ENCODE measurements at places on chromosomes 16 and 17.
A peak's percentile ranks its signal among the peaks of the same experiment; 100 is the strongest.

DNA sequence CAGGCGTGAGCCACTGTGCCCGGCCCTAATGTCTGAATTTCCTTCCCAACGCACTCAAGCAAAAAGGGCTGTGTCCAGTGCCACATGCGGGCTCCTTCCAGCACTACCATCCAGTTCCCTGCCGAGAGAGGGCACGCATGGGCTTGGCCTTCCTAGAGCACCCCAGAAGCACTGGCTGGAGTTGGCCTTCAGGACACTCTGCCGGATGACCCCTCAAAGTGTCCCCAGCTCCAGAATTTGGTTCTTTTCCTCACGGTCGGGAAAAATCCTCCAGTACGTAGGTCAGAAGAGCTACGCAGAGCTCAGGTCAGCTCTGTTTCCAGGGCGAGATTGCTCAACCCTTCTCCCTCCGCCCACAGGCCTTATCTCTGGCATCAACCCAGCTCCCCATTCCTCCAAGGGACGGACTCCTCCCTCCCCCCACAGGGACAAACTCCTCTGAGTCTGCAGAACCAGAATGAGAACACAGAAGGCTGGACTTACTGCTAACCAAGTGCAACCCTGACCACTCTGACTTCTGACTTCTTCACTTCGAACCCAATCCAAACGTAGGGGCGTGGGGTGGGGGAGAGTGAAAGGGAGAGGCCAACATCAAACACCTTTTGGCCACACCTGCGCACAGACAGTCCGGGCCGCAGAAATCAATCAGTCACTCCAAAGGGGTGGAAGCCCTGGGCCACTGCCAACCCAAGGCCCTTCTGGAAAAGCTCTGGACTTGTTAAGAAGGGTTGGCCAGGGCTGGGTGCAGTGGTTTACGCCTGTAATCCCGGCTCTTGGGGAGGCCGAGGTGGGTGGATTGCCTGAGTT lies 3.6 kb downstream of the CDC42EP4 start:
- DNase-seq, result no peak

DNA sequence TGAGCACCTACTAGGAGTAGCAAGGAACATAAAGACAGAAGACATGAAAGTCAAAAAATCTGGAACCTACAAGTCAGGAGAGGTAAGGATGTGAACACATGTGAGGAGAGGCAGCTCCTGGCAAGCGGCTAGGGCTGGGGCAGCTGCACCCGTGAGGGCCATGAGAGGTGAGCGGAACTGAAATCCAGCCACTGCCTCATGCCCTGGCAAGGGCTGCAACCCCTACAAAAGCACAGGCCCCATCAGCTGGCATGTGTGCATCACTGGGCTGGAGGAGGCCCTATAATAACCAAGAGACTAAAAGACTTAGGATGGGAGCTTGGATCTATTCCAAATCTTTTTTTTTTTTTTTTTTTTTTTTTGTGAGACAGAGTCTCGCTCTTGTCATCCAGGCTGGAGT lies 40.3 kb upstream of the ERN1 start:
- no peak for DNase-seq

DNA sequence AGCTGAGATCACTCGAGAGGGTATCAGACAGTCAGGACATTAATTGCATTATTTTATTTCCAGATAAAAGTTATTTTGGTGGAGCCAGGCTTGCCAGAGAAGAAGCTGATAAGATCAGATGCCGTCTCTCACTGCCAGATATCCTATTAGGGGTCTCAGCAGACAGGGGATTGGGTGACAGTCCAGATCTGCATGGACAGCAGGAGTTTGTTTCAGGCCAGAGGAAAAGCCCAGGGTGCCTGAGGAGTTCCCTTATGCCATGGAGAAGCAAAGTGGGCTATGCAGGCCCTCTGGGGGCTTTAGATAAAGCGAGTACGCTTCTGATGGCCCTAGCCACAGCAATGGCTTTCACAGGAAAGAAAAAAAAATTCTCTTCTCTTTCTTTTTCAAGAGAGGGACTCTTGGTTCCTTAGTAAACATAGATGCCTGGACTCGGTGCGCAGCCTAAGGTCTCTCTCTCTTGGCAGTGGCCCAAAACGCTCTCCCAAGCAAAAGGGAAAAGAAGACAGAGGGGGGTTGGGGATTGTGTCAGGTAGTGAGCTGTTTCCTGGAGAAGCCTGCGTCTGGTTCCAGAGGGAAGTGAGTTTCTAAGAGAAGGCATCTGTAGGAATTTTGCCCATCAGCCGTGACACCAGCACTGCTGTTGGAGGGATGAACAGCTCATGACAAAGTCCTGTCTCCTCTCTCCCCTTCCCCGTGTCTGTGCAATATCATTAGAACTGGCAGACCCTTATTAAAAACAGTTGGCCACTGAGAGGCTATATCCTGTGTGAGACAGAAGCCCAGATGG lies 166.3 kb upstream of the FOXF1 start:
- DNase-seq, result no peak

DNA sequence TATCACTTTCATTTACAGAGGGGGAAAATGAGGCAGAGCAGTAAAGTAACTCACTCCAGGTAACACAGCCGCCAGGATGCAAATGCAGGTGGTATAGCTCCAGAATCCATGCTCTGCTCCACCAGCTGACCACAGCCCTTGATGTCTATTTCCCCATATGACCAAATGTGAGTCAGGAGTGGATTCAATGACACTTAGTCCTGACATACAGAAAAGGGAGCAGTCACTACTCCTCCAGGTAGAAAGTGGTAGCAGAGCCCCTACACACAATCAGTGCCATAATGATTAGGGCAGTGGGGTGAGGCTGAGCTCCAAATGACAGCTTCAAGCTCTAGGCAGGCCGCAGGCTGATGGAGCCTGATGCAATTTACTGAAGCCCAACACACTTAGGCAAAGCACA lies 43.3 kb upstream of the GFOD2 start:
- DNase-seq, result no peak

DNA sequence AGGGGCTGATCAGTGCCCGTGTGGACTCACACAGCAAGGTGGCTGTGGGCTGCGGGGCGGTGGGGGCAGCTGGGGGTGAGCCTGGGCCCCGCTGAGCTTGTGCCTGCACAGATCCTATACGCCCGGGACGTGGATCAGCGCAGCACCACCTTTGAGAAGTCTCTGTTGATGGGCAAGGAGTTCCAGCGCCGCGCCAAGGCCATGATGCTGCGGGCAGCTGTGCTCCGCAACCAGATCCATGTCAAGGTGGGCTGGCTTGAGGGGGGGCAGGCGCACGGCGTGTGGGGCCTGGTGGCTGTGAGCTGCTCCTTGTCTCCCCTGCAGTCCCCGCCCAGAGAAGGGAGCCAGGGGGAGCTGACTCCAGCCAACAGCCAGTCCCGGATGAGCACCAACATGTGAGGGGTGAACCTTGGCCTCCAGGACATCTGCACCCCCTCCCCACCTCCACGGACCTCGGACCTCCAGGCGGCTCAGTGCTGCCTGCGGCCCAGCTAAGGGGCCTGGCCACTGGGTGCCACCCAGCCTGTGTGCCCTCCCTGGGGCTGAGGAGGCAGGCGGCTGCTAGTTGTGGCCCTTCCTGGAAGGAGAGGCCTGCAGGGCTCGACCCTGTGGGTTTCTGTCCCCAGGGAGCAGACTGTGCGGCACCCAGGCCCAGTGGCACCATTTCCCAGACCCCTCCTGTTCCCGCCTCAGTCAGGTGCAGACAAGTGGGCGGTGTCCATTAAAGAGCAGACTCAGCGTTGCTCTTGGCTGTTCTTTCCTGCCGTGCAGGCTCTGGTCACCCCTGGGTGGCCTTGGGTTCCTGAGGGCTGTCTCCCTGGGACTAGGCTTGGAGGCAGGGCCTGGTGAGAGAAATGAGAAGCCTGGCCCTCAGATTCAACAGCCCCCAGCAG lies 5.3 kb downstream of the GPS1 start:
- no peak for DNase-seq

DNA sequence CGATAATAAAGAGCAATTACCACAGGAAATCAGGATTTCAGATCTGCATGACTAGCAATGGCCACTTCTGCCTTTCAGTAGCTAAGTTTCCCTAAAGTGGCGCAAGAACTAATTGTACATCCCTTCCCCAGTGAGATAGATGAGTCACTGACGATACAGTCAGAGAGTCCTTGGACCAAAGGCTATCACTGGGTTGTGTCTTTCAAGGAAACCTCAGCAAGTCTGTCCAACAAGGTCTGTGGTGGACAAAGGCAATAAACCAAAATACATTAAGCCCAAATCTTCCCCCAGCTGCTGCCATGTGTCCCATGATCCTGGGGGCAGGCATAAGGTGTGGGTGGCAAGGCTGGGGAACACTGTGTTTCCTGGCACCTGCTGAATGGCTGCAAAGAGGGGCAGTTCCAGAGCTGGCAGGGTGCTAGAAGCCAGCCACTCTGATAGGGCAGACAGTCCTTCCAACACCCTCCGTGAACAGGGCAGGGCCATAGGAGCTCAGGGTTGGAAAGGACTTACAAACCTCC lies 20.5 kb upstream of the MTMR4 start:
- no peak for DNase-seq

- DNase-seq, result no peak
Measured at GRCh38 chr16:47617732-47618131, 156.6 kb downstream of the PHKB start.

DNA sequence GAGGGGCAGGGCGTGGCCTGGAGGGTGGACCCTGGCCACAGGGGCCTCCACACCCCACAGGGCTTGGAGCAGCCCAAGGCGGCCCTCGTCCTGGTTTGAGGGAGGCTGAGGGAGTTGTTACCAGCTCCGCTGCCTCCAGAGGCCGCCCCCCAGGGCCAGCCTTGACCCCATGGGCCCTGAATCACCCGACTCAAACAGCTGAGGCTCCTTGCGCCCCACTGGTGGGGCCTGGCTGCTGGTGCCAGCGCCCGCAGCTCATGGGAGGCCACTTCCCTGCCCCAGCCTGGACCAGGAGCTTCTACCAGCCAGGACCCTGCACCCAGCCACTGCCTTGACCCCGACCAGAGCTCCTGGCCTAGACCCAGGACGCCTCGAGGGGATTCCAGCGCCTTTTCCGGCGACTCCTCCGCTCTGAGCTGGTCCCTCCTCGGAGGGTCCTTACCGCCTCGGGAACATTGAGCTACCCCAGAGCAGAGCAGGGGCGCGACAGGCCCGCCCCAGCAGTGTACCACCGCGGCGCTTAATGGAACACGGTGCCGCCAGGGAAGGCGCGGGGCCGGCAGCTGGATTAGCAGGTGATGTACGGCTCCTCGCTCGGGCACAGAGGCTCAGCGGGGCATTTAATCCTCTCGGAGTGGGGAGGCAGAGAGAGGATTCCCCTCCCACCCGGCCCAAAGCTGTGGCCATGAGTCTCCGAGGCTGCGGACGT lies 37.2 kb downstream of the GSE1 start:
- DNase-seq, result no peak

- no peak for DNase-seq
Measured at GRCh38 chr16:75821117-75821516, 94.8 kb upstream of the CPHXL start.

DNA sequence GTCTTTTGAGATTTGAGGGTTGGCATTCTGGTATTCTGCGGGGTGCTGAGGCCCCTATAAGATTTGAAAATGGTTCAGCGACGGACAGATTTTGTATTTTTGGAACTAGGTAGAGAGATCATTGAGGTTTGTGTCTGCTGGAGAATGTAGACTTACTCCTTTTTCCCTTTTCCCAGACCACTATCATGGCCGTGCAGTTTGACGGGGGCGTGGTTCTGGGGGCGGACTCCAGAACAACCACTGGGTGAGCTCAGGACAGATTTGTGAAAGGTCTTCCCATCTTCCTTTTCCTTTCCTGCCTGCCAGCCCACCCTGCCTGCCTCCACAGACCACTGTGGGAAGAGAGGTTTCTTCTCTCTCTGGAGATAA lies 572 bp downstream of the PSMB6 start:
- DNase-seq, result no peak

DNA sequence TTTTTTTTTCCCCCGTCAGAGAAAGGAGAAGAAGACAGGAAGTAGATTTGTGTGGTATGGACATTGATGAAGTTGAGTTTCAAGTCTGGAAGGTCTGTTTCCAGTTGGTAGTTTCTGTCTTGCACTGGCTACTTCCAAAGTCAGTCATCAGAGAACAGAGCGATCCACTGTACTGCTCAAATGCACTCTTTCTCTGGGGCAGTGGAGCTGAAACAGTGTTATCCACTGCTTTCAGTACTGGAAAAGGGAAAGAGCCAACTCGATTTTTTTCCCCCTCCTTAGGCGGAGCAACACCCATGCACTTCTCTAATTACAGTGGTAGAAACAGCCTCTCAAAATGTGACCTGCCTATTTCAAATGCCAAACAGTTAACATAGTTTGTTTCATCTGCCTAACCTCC lies 7.4 kb downstream of the PRKCA start:
- DNase-seq, result no peak

- no peak for DNase-seq
Measured at GRCh38 chr17:68231541-68231940, 16.3 kb upstream of the AMZ2 start.

GRCh38 chr17:8944083-8944482 lies 21.4 kb downstream of the PIK3R5 start:
- DNase-seq, result no peak

- DNase-seq, result no peak
Measured at GRCh38 chr17:34926661-34927060, 34.6 kb downstream of the CCT6B start.

- DNase-seq, result no peak
Measured at GRCh38 chr17:33137426-33137825, 145.8 kb downstream of the SPACA3 start.

- no peak for DNase-seq
Measured at GRCh38 chr16:30949650-30950515, 1.0 kb downstream of the ORAI3 start.

DNA sequence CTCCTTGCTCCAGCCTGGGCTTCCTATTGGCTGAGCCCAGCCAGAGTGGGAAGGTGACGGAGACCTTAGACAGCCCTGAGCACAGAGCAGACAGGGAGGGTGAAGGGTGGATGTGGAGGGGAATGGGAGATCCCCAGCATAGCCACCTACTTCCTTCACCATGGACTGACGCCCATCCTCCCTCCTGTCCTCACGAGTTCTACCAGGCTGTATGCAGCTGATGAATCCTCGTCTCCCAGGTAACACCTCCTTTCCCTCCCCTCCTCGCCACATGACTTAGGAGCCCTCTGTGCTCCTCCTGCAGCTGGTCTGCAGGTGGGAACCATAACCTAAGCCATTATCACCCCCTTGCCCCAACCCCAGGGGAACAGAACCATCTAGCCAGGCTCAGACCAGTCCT lies 9.0 kb upstream of the CRHR1 start:
- no peak for DNase-seq

- no peak for DNase-seq
Measured at GRCh38 chr16:69607674-69608073, 41.9 kb downstream of the NFAT5 start.

- DNase-seq, result no peak
Measured at GRCh38 chr16:66135421-66135831, 231.1 kb upstream of the CDH5 start.

DNA sequence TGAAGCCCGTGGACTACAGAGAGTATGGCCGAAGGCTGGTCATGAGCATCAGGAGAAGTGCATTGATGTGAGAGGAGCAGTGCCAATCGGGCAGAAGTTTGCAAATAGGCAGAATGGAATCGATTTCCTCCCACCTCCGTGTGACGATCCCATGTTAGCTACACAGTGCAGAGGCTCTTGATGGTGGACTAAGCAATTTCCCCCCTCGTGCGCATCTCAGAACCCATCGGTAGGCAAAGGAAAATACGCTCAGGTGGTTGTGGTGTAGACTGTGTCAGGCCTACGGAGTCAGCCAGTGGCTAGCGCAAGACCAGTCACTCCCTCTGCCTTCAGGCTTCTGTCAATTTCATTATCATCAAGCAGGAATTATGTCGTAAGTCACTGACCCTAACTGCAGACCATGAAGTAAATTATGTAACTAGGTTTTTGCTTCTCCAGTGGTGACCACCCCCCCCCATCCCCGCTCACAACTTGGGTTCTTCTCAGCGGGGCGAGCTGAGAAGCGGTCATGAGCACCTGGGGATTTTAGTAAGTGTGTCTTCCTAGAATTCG lies 67.4 kb downstream of the RPA1 start:
- DNase-seq, result no peak

- DNase-seq, result peak; percentile 42
Measured at GRCh38 chr16:30615358-30616091, 5.3 kb upstream of the ZNF689 start.

All from 8988T (cell line).